B cell (primary cell): ENCODE measurements at places on chromosomes 4 and X. TPM values are rescaled to one million over a fixed set of nuclear protein-coding genes. Genes with fewer than 3 reads are reported as not detected.

POU4F2 gene
- total RNA-seq = not detected in 2 replicates

BST1 gene
- total RNA-seq = 0.27 and 0.32 TPM in 2 replicates

TMSB15A gene
- total RNA-seq = not detected in 2 replicates

SLC25A5 gene
- total RNA-seq = 142 and 145 TPM in 2 replicates

LNX1 gene
- total RNA-seq = 0.10 TPM in 1 of 2 replicates, not detected in the other

DNA sequence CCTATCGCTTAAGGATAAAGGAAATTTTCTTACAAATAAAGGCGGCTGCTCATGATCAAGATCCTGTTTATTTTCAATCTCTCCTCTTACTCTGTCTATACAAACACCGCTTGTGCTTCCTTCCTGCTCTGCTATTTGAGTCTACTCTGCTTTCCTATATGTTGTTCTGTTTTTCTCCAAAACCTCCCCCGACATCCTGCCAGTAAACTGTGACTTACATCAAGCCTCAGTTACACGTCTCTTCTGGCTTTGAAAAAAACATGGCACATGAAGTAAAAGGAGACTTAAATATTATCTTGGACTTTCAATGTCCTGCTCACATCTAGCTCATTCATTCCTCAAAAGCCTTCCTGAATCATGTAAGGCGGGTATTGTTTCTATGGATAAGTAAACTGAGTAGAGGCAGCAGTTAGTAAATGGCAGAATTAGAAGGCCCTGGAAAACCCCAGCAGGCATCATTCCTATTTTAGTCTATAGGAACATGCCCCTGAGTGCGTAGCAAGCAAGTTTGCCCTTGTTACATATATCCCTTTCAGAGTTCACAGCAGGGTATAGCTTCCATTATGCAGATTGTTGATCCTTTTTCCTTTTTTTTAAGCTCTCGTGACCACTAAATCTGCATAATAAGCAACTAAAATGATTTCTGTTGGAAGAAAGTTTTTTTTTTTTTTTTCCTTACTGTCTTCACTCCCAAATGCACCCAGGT, 280.1 kb downstream of the RAPGEF2 start:
- no peaks in the 10 kb centered on the region for H3K36me3 ChIP-seq
- no peak overlapping the region for H3K27ac ChIP-seq
- H3K4me1 ChIP-seq = no peaks in the 10 kb centered on the region
- no peak overlapping the region for H3K4me3 ChIP-seq

DNA sequence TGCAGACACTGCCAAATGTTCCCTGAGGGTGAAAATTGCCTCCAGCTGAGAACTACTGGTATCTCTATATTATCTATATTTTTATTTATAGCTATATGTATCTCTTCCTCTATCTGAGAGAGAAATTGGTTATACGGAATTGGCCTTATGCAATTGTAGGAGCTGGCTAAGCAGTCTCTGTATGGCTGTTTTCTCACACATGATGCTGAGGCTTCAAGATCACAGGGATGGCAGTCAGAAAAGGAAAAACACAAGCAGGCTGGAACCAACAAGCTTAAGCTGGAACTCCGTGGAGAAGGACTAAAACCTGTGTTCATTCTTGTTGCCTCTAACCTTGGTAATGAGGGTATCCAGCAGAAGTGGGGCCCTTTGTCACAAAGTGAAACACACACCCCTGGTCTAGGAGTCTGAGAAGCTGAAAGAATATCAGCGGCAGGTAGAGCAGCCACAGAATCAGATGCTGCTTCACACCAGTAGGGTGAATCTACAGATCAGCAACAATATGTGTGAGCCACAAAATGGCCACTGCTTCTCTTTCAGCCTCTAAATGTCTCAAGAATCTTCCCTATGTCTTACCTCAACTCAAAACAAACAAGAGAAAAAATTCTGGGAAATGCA, 166.5 kb upstream of the PPP1R2C start:
- no peaks in the 10 kb centered on the region for H3K36me3 ChIP-seq
- no peak for DNase-seq
- peak overlapping the region; percentile 89 for H3K27ac ChIP-seq
- H3K4me1 ChIP-seq = peaks cover 62% of the 10 kb centered on the region

- H3K4me1 ChIP-seq = no peaks in the 10 kb centered on the region
- H3K27me3 ChIP-seq = no peaks in the 10 kb centered on the region
- no peak for DNase-seq
- no peak overlapping the region for H3K27ac ChIP-seq
- H3K36me3 ChIP-seq = no peaks in the 10 kb centered on the region
- H3K4me3 ChIP-seq = no peak overlapping the region
Measured at GRCh38 chrX:18441780-18442367, 16.5 kb downstream of the CDKL5 start.

DNA sequence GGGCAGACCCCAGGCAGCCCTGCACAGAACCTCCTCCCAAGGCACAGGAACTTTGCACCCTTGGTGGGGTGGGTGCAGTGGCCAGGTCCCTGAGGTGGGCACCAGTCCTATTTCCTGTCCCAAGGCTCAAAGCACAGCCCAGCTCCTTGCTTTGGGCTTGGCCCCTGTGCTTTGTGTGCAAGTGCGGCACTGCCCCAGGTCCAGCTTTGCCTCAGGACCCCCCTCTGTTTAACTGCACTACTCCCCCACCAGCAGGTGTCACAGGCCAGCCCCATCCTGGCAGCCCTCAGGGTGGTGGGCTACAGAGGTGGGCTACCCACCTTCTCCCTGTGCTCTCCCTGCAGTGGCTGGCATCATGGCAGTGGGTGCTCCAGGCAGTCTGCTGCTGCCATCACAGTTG, 2469.0 kb downstream of the PCDH7 start:
- no peak overlapping the region for H3K4me3 ChIP-seq

- no peaks in the 10 kb centered on the region for H3K4me1 ChIP-seq
- H3K4me3 ChIP-seq = no peak overlapping the region
- H3K27me3 ChIP-seq = no peaks in the 10 kb centered on the region
- no peak overlapping the region for H3K27ac ChIP-seq
- peak; percentile 8 for DNase-seq
Measured at GRCh38 chrX:44012484-44013096, 39.4 kb upstream of the NDP start.

- no peak overlapping the region for H3K27ac ChIP-seq
- no peaks in the 10 kb centered on the region for H3K27me3 ChIP-seq
- no peak for DNase-seq
Measured at GRCh38 chr4:61533140-61533539, 333.0 kb downstream of the ADGRL3 start.

DNA sequence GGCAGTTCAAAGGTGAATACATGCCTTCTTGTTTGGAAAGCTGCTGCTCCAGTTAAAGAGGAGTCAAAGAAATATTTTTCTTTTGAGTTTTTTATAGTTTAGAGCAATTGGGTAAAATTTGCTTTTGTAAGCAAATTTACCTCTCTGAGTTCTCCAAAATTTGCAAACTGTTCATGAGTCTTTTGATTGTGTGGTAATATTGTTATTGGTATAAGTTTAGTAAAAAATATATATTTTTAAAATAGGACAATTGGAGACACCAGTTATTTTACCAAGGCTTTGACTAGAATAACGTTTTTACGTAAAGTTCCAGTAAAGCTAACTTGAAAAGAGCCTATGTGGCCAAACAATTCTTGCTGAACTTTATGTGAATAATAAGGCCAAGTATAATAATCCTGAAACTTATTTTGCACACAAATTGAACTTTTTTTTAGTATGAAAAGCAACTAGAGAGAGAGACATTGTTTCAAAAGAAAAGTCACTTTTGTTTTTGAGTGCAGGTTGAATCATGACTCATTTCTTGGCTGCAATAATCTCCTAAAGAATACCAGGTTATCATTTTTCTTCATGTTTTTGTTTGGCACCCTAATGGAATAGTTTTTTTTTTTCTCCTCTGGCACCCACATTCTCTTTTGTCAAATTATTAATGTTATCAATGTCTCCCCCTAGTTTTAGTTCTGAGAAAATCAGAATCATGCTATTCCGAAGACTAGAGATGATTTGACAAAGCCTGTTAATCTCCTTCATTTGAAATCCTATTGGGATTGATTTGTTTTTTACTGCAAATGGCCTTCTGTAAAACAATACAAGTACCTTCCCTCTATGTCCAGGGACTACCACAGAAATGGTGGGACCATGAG, 57.1 kb downstream of the UGT2B10 start:
- H3K4me1 ChIP-seq = no peaks in the 10 kb centered on the region
- H3K4me3 ChIP-seq = no peak overlapping the region
- H3K27ac ChIP-seq = no peak overlapping the region

DNA sequence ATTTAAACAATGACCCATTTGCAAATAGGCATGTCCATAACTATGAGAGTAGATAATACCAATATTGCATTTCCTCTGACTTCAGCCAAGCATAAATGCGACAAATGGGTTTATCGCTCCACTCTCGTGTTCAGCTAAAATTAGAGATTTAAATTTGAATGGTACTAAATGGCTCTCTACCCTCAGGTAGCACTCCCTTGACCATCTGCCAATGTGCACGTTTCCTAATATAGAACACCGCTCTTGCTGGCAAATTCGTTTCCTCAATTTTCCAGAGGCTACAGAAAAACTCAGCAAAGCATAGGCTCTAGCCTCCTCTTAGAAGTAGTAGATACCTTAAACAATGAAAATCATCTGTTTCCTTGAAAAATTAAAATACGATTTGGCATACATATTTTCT, 251.6 kb downstream of the ADGRA3 start:
- DNase-seq = no peak
- no peaks in the 10 kb centered on the region for H3K27me3 ChIP-seq
- H3K27ac ChIP-seq = no peak overlapping the region
- H3K4me3 ChIP-seq = no peak overlapping the region
- H3K36me3 ChIP-seq = no peaks in the 10 kb centered on the region
- H3K4me1 ChIP-seq = no peaks in the 10 kb centered on the region

GRCh38 chrX:109954333-109954732, 48.6 kb upstream of the TMEM164 start:
- H3K27me3 ChIP-seq = no peaks in the 10 kb centered on the region
- H3K36me3 ChIP-seq = no peaks in the 10 kb centered on the region
- H3K4me1 ChIP-seq = no peaks in the 10 kb centered on the region
- H3K27ac ChIP-seq = no peak overlapping the region
- H3K4me3 ChIP-seq = no peak overlapping the region
